ENCODE measurements at places on chromosomes 5 and 9. TPM values are rescaled to one million over a fixed set of nuclear protein-coding genes. Genes with fewer than 3 reads are reported as not detected.

Gene NIM1K
- 0.70 TPM for polyA plus RNA-seq

DNA sequence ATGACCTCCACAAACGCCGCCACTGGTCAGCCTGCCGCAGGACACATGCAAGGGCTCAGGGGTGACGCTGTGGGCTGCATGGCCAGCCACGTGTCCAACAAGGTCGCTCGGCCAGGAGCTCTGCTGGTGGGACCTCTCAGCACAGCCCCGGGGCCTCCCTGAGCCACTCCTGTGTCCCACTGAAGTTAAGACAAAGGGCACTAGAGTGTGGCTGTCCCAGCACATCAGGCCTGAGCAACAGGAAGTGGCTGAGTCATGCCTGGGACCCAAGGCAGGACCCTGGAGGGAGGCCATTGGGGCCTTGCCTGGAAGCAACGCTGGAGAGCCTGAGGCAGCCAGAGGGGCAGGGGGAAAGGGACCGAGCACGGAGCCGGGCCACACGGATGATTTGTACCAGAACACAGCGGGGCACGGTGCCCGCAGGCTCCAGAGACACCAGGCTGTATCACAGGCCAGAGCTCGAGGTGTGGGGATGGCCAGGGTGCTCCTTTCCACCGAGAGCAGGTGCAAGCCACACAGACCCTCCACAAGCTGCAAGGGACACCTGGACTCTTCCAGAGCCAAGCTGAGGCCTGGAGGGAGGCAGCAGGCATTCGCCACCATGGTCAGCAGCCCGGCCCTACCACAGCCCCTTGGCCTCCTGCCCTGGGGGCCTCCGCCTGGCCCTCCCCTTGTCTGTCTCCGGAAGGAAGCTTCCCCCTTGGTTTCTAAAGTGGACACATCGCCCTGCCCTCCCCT lies 6.5 kb upstream of the TMEM210 start:
- DNase-seq = no peak

Gene CER1
- polyA plus RNA-seq = not detected

Gene PCDHA1
- polyA plus RNA-seq = not detected

- no peak for DNase-seq
These were observed 7.7 kb upstream of the ABO start for GRCh38 chr9:133282464-133283238.

GRCh38 chr9:72589667-72590521 lies 68.5 kb downstream of the TMC1 start:
- DNase-seq = no peak

GRCh38 chr5:77921094-77921768 lies 145.1 kb upstream of the TBCA start:
- DNase-seq = no peak

DNA sequence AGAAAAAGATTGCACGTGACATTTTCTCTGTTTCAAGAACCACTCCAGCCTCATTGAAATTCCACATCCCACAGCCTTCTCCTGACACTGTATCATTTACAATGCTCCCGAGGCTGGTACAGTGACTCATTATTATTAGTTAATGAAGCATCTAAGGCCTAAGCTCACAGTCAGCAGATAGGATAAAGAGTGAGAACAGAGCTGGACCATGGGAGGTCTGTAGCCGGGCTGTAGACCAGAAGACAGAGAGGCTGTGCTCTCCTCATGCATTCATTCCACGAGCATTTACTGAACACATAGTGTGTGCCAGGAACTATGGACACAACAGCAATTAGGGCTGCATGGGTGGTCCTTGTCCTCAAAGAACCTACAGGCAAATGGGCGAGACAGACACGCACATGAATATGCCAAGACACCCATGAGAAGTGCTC lies 47.3 kb upstream of the GALNT10 start:
- no peak for DNase-seq

Gene ANKRD31
- polyA plus RNA-seq = 0.14 TPM

Gene CCL27
- polyA plus RNA-seq = 0.67 TPM

GRCh38 chr5:14178671-14179211 lies 35.6 kb downstream of the TRIO start:
- DNase-seq = no peak

DNA sequence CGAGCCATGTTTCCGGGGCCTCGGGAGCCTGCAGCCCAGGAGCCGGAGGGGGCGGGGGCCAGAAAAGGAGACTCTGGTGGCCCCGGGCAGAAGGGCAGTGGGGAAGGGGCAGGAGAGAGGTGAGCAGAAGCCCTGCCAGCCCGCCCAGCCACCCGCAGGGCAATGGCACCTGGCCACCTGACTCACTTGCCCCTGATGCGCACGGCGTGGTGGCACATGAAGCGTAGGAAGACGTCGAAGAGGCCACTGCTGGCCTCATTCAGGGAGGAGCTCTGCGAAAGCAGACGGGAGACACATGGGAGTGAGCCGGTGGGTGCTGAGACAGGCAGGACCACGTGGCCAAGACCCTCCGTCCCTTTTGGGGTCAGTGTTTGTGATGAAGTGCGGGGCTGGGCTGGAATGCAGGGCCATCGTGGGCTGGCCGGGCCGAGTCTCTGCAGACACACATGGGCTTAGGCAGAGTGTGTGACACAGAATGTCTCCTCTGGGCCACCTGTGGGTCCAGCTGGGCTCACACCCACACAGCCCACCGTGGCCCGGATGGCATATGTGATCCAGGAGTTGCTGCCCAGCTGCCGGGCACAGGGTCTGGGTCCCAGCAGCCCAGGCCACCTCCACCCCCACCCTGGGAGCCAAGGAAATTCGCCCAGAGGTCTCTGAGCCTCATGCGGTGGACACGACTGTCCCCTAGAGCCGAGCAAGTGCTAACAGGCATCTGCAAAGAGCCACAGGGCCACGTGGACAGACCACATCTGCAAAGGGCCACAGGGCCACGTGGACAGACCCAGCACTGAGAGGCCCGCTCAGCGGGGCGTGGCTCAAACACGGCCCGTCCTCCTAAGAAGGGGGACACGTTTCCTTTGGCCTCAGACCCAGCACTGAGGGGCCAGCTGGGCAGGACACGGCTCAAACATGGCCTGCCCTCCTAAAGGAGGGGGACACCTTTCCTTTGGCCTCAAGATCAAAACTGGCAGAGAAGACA lies 23.6 kb downstream of the TERT start:
- DNase-seq = no peak

Gene SPINK13
- polyA plus RNA-seq = 0.45 TPM

Gene SHISAL2B
- polyA plus RNA-seq = not detected

GRCh38 chr9:21322911-21323461 lies 12.2 kb downstream of the KLHL9 start:
- no peak for DNase-seq

GRCh38 chr5:36602704-36603321 lies 3.6 kb upstream of the SLC1A3 start:
- DNase-seq = no peak

Gene PCDHGC3
- polyA plus RNA-seq = 119 TPM

DNA sequence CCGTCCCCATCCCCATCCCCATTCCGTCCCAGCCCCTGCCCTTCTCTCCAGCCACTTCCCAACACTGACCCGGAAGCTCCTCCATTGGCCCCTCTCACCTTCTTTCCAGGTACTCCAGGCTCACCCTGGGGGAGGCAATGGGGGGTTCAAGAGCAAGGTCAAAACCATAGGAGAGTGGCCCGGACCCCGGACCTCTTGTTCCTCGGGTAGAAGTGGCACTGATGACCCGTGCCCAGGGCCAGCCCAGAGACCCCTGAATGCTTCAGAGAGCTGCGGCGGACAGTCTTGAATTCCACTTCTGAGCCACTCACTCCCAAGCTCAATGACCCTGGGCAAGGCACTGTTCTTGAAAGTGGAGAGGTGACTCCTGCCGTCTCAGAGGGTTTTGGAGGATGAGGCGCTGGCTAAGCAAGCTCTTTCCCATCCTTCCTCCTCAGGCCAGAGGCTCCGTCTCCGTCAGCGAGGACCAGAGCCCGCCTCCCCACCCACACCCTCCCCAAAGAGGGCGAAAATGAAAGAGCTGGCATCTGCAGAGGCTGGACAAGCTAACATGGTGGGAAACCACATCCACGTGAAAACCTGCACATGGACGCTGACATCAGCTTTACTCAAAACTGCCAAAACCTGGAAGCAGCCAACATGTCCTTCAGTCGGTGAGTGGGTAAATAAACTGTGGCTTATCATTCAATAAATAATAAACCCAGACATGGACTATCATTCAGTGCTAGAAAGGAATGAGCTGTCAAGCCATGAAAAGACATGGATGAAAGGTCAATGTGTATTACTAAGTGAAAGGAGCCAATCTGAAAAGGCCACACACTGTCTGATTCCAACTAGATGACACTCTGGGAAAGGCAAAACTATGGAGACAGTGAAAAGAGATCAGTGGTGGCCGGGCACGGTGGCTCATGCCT lies 27.3 kb upstream of the PHYKPL start:
- DNase-seq = no peak
